ENCODE measurements at places on chromosomes 7 and 10.
A peak's percentile ranks its signal among the peaks of the same experiment; 100 is the strongest.

DNA sequence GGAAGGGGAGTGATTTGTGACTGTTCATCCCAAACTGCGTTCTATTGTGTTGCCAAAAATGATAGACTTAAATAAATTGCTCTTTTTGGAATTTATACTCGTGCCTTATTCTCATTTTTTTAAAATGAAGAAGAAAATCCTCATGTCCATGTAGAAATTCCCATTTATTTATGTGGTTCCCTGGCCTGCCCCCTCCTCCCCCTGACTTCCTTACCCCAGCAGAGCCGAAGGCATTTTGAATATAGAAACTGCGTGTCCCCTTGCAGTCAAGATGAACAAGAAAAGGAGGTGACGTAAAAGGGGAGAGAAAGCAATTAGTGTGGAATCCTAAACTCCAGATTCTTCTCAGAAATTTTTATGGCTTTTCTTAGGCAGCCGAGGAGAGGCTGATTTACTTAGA lies 126.1 kb downstream of the FAM204A start:
- no peak for DNase-seq

- DNase-seq, result peak; percentile 59
Measured at GRCh38 chr10:116809483-116810119, 39.7 kb upstream of the ENO4 start.

- DNase-seq, result peak; percentile 53
Measured at GRCh38 chr7:98831641-98832221, 38.1 kb downstream of the TMEM130 start.

- DNase-seq, result no peak
Measured at GRCh38 chr7:24017519-24017918, 266.5 kb upstream of the NPY start.

DNA sequence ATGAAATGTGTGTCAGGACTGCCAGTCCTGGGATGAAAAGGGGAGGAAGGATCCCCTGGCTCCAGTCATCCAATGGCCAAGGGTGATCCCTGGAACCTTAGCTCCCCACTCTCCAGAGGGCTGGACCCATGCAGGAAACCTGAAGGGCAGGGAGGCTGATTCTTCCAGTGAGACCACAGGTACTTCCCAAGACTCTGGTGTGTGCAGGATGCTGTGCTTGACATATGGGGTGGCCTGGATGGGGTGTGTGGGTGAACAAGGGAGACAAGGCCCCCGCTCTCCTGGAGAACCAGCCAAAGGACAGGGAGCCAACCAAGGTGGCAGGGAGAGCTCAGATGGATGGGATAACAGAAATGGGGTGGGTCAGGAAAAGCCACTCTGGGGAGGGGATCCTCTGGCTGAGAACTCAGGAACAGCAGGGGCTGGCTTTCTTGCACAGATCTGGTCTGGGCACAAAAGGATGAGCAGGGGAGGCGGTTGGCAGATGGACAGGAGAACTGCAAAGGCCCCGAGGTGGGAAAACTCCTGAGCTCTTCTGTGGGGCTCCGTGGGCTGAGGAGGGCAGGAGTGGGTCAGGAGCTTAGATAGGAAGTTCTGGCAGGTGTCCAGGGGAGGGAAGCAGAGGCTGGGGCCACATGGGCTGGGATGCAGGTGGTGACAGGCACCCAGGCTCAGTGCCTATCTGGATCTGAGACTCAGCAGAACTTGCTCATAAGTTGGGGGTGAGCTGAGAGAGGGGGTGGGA lies 100.6 kb downstream of the ARHGAP22 start:
- DNase-seq, result no peak

DNA sequence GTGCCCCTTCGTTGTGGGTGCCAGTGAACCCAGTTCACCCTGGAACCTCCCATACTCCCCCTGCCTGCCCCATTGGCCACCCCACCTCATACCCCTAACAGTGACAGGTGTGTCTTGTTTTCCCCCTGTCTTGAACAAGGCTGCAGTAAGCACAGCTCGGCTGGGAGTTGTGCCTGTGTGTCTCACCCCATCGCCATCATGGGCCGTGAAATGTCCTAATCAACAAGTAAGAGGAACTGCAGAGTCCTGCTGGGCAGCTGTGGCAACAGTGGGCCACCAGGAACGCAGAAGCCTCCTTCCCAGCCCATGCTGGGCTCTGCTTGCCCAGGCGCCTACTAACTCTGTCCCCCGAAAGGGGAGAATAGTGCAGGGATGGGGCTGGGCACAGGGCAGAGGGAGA lies 91.6 kb downstream of the C10orf105 start:
- DNase-seq, result no peak

DNA sequence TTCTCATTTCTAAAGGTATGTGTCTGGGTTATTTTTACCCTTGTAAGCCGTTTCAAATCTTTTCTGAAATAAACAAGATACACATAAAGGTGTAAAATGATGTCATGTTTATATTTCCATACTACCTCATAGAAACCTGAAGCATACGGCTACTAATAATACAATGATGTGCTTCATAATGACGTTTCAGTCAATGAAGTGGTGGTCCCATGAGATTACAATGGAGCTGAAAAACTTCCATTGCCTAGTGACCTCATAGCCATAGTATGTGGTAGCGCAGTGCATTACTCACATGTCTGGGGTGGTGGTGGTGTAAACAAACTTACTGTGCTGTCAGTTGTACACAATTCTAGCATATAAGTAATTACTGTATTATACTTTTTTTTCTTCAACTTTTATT lies 24.9 kb downstream of the EPDR1 start:
- DNase-seq, result no peak

DNA sequence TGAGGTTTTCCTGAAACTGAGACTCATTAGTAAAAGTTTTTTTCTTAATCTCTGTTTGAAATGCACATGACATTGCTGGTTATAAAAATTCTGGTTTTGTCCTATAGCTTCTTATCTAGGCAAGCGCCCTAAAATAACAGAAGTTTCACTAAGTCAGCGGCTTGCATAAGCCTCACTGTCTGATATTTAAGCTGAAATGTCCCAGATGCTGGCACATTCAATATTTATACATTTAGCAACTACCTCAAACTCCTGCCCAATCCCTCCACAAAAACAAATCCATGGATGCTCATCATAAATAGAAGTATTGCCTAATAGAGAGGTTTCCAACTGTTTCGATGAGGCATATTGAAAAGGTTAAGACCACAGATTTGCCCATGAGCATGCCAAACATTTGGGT lies 83.1 kb upstream of the EGR2 start:
- no peak for DNase-seq

DNA sequence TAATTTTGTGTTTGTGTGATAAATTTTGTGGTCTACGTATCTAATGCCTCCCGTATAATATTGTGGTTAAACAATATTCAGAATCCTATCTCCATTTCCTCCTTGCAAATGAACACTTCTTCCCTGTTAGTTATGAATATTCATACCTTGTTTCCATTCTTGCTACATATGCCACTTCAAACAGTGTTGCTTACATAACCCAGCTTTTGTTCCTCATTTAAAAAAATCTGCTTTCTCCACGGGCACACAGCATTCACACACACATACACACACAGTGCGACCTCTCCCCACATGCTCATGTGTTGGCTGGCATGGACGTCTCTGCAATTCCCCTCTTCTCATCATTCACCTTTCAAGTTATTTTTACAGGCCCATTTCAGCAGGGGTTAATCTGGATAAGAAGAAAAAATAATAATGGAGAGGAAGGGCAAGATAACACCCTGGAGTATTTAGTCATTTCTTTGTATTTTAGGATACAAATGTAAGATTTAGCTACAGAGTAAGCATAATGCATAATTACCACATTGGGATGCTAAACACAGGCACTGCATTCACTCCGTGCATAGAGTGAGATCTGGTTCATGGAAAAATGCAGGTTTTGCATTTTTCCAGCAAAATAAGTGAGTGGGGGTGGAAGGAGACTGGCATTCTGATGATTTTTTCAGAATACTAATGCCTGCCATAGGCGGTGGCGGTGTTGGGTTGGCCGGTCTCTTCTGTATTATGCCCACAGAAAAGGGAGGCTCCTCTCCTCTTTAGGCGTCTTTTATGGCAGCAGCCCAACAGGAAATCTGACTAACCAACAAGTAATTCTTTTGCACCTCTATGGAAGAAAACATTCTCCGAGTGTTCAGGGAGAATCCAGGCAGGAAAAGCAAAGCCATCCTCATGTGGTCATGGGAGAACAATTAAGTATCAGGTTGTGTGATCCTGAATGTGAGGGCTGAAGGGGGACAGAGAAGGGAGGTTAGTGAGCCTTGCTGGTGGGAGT lies 31.7 kb upstream of the ELMO1 start:
- DNase-seq, result no peak

GRCh38 chr7:36653663-36654355 lies 70.5 kb downstream of the AOAH start:
- DNase-seq, result peak; percentile 78

DNA sequence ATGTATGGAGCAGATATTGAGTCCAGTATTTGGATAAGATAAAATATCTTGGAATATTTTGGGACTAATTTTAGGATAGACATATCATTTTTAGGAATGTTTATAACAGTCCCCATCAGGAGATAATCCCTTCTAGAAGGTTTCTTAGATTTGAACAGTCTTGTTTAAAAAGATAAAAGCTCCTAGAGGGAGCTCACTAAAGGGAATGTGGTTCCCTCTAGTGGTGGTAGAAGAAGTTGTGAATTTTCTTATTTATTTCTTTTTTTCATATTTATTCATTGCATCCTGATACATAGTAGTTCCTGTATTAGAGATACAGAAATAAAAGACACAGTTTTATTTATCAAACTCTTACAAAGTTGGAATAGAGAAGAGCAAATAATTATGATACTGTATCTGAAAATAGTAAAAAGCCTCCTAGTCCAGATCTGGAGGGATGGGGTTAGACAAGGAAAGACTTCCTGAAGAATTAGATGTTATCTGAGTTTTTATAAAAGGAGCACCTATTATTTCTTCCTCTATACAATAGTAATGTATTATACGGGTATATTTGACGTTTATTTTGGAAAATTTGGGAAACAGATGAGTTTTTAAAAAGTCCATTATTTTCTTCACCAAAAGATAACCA lies 24.5 kb upstream of the KLF14 start:
- no peak for DNase-seq

GRCh38 chr10:71974489-71975021 lies 10.4 kb downstream of the CHST3 start:
- peak; percentile 47 for DNase-seq

DNA sequence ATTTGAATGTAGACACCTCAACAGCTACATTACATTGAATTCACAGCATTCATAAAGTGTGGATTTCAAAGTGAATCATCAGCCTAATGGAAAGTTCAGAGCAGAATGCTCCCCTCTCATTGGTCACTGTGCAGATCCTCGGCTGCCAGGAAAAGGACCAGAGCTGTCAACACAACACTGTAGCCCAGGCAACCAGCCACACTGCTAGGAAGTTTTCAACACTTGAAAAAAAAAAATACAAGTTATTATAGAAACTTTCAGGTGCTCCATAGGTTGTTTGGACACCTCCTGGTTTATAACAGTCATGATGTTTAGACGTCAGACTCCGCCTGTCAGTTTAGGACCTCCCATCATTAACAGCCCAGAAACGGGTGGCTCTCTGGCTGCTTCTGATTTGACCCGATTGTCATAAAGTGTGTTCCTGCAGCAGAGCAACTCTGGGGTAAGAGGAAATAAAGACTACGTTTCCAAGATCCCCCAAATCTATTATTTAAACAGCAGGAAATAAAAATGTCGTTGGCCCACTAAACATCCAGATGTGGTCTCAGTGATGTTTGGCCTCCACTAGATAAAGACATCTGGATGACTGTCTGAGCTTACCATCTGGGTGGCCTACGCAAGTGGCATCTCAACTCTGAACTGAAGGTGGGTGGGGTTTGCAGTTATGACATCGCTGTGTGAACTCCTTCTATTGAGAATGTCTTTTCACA lies 117.4 kb downstream of the CABCOCO1 start:
- no peak for DNase-seq

- no peak for DNase-seq
Measured at GRCh38 chr10:130931256-130931655, 380.3 kb downstream of the TCERG1L start.

DNA sequence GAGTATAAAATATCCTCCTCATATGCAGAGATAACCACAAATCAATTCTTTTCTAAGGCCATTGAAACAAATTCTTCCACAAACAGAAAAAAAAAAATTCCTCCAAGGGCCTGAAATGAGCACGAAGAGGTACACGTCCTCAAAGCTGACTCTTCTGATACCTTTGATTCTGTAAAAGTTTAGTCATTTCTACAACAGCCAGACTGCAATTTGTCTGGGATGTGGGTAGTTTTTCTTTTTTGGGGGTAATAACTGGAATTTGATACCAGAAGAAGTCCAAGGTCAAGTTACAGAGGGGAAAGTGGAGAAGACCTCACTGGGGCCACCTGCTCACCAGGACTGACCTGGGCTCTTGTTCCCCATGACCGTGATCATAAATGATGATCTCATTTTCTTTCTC lies 121.8 kb downstream of the AOAH start:
- no peak for DNase-seq

DNA sequence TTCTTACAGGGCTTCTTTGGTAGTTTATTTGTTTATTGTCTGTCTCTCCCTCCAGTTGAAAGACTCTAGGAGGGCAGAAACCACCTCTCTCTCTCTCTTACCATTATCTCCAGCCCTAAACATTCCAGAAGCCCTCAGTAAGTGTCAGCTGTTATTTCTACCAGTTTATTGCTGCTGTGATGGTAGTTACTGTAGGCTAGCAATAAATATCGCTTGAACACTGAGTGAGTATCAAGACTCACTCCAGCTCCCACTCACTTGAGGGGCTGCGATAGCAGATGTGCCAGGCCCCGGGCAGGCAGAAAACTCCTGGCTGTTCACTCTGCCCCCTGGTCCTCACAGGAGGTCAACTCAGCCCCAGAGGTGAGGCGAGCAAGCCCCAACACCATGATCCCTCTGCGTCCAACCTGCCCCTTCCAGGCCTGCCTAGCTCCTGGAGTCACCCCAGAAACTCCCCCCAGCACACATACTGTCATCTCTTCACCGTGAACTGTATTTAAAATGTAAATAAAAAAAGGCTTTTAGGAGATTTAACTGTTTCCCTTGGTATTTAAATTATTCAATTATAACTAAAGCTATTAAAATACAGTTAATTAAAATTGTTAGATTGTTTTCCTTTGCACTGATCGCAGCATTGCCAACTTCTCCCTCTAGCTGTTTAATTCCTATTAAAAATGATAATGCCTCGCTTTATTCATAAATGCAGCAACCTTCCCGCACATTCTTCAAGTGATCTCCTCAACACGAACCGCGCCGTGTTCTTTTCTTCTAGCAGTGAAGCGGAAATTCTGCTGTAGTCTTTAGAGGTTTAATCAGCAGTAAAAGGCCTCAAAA lies 321.1 kb upstream of the ZMIZ1 start:
- no peak for DNase-seq

- no peak for DNase-seq
Measured at GRCh38 chr10:35707642-35708425, 65.7 kb upstream of the FZD8 start.

DNA sequence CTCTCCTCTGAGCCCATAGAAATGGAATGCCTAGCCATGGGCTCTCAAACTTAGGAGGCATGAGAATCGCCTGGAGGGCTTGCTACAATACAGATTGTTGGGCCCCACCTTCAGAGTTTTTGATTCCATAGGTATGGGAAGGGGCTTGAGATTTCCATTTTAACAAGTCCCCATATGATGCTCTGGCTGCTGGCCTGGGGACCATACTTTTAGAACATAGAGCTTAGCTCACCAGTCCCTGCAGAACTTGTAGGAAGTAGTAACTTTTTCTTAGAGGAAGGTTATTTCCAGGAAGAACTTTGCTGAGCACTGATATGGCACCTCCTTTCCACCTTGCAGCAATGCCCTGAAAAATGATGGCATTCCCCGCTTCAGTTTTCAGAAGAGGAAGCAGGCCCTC lies 177.0 kb upstream of the ZMIZ1 start:
- DNase-seq, result no peak

GRCh38 chr7:27377988-27378387 lies 135.4 kb downstream of the EVX1 start:
- DNase-seq, result no peak
